Pulmonary artery endothelial cell (primary cell): ENCODE measurements at places on chromosomes 5 and 9. TPM values are rescaled to one million over a fixed set of nuclear protein-coding genes. Genes with fewer than 3 reads are reported as not detected.

- DNase-seq, result no peak
These were observed 507 bp upstream of the GPSM1 start for GRCh38 chr9:136326761-136327303.

DNA sequence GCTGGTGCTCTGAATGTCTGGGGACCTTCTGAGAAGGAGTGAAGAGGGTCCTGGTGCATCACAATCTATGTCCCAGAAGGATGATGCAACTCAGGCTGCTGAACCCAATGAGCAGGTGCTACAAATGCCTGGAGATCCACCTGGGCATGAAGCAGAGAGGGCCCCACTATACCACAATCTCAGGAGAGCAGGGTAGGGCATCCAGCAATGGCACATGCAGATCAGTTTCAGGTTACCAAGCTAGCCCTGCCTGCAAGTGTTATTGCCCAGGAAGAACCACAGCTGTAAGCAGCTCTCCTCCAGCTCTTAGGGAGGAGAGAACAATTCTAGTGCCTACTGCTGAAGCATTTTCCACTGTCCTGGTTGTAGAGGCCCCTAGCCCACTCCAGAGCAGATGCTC lies 389.2 kb upstream of the TNC start:
- DNase-seq, result no peak

GRCh38 chr5:126878085-126878484 lies 101.1 kb downstream of the LMNB1 start:
- no peak for DNase-seq

GRCh38 chr9:133454943-133455673 lies 4.7 kb upstream of the CACFD1 start:
- DNase-seq, result no peak

Gene NDST1
- total RNA-seq, result 29.9 and 51.9 TPM in 2 replicates

Gene FAM163B
- total RNA-seq, result not detected in 2 replicates

DNA sequence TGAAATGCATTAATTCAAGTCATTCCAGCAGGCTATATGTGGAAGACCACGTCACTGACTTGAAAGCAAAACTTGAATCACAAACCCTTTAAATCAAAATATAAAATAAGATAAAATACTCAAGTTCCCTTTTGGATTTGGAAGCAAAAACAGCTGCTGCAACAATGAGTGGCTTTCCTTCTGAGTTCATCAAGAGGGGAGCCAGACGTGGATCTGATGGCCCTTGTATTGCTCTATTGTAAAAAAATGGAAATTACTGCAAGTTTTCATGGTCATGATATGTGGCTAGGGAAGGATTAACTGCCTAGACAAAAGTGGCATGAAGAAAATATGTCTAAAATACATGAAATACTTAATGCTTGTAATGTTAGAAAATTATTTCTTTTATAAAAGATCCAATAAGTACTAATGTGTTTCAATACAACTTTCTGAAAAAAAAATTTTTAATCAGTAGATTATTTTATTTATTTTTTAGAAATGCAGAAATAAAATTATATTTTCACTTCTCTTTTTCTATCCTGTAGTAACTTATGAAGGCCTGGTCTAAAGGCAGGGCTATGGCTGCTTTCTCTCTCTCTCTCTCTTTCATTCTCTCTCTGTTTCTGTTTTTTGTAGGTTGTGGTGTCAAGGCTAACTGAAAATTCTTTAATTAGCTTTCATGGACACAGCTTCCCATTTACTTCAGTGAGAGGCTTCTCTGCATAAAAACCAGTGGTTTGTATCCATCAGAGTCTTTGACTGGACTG lies 24.0 kb downstream of the LIX1 start:
- no peak for DNase-seq

DNA sequence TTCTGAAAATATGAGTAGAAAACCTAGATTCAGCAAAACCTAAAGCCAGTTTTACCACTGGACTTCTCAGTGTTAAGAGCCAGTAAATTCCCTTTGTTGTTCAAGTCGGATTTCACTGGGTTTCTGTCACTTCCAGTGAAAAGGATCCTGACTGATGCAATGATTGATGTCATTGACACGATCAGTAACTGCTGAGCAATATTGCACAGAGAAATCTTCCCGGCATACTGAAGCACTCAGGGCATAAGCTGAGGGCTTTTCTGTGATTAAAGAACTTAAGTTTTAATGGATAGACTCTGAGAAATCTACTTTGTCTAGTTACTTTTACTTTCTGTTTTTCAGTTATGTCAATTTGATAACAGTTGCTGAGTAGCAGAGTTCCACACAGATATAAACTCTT lies 61.9 kb downstream of the DENND1A start:
- DNase-seq, result no peak

DNA sequence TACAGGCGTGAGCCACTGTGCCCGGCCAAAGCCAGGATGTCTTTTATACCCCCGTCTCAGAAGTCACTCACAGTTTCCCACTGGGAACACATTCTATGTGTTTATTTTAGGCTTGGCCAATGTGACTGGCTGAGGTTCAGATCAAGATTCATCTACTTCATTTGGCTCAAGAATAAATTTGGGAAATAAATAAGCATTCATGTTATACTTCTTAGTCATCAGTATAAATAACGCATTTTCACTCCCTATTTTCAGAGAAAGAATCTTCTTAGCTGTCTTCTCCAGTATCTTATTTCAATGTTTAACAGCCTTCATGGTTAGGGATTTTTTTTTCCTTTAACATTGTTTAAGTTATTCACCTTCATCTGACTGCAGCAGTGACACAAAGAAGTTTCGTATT lies 11.8 kb downstream of the S100Z start:
- DNase-seq, result no peak

DNA sequence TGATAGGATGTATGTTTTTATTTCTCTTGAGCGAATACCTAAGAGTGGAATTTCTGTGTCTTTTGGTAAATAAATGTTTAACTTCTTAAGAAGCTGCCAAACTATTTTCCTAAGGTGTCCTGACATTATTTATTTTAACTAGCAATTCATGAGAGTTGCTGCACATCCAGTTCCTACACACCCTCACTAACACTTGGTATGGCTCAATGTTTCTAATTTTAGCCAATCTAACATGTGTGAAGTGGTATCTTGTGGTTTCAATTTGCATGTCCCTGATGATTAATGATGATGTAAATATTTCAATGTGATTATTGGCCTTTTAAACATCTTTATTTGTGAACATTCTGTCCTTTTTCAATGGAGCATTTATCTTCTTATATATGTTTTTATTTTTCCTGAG lies 2095.5 kb upstream of the C9orf72 start:
- no peak for DNase-seq

DNA sequence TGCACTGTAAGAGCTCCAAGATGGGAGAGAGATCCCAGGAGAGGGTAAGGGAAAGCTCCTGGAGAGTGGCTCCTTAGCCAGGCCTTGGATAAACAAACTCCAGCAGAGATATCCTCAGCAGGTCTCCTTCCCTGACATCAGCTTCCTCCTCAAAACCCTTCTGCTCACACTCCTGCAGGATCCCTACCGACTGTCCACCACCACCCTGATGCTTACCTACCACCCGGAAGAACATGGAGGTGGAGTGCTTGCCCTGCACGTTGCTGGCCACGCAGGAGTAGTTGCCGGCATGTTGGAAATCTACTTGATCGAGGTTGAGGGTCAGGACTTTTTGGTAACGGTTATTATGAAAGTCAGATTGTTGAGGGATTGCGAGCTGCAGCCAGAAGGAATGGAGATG lies 9.3 kb downstream of the CSF1R start:
- DNase-seq, result no peak

Gene PDZD2
- total RNA-seq, result 0.74 and 1.6 TPM in 2 replicates

Gene PCDHA13
- total RNA-seq, result under 0.01 and 0.04 TPM in 2 replicates
